ENCODE measurements at places on chromosomes 13 and 19. TPM values are rescaled to one million over a fixed set of nuclear protein-coding genes. Genes with fewer than 3 reads are reported as not detected.

- no peak for DNase-seq
Observed at GRCh38 chr19:29587518-29587986, 18.5 kb upstream of the POP4 start.

DNA sequence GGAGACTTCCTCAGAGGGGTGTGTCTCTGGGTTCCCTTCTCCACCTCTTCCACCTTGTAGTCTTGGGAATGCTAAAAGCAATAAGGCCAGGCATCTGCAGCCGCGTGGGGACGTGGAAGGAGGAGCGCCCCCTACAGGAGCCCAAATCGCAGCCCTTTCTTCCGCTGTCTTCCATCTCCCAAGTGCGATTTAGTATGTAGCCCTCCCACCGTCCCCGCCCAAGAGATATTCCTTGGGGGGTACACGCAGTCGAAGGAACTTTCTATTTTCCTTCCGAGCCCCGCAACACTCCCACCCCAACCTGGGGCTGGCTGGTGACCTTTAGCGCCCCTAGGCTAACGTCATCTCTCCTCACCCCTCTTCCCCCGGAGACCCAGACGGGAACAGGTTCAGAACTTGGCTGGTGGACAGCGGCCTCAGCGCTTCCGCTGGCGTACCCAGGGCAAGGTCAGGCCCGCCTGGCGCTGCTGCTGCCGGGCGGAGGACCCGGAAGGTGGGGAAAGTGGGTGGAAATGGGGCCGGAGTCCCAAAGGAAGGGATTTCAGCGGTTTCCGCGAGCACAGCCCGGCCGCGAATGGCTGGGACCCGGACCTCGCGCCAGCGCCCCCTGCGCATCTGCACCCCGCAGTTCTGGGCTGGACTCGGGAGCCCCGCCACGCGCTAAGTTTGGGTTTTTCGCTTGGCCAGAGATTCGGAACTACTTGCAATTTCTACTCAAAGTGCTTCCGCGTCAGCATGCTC is 2.1 kb upstream of the PCDH8 start:
- peak; percentile 63 for DNase-seq

GRCh38 chr13:110274687-110275086 is 32.3 kb downstream of the COL4A1 start:
- no peak for DNase-seq

DNA sequence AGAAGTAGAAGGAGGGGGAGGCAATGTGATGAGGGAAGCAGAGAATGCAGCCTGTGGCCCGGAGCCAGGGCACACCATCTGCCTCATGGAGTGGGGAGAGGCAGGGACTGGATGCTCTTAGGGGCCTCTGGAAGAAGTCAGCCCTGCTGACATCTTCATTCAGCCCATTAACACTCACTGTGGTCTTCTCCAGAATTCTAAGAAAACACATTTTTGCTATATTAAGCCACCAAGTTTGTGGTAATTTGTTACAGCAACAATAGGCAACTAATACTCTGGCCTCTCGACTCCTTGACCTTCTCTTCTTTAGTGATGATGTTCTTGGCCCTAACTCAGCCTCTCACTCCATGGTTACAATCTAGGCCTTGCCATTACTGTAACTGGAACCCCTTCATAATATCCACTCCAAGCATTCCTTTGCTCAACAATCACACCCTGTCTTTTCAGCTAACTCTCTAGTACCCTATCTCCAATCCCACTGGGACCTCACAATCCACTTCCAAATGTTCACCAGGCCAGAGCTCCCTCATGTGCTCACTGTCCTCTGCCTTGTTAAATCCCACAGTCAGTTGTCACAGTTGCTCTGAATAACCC is 98.5 kb downstream of the MIPEP start:
- no peak for DNase-seq

GRCh38 chr19:12913851-12914690 is 5.0 kb downstream of the SYCE2 start:
- DNase-seq, result peak; percentile 65

GRCh38 chr19:47110521-47111005 is 3.0 kb downstream of the ZC3H4 start:
- no peak for DNase-seq

DNA sequence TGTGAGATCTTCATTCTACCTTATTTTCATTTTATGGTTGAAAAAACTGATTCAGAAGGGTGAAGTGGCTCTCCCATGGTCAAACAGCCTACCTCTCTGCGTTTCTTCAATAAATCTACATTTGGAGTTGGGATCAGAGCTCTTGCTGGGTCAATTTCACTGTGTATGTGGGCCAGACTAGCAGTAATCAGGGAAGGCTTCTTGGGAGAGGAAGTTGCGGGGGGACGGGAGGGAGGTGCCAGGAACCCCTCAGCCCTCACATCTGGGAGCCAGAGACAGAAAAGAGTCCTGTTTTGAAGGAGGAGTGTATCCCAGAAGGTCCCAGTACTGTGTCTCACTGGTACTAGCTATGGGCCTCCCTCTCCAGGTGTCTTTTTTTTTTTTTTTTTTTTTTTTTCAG is 934 bp downstream of the KXD1 start:
- no peak for DNase-seq

DNA sequence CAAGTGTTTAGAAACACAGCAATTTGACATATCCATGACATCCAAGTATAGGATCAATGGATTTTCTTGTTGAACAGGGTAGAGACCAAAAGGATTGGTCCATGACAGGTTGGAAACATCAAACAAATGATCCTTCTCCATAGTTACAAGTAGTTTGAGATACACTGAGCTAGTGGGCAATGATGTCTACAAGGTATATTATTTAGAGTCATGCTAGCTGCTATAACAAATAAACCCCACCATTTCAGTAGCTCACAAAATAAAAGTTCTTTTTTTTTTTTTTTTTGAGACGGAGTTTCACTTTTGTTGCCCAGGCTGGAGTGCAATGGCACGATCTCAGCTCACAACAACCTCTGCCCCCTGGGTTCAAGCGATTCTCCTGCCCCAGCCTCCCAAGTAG is 4.9 kb upstream of the HAUS5 start:
- DNase-seq, result no peak

DNA sequence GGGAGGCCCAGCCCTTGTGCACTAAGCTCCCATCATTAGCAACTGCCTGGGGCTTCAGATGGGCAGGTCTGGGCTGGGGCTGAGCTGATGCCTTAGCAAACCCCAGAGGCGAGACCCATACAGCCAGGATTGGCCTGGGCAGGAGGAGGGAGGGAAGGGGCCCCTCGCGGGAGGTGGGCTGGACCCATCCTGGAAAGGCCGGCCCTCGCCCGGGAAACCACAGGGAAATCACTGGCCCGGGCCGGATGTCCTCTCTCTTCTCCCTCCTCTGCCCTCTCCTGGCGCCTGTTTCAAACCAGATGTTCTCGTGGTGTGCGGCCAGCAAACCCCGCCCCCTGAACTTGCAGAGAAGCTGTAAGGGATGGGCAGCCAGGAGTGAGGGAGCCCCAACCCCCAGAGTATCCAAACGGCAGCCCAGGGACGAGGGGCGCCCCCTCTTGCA is 43.1 kb downstream of the TMEM255B start:
- DNase-seq, result peak; percentile 84

DNA sequence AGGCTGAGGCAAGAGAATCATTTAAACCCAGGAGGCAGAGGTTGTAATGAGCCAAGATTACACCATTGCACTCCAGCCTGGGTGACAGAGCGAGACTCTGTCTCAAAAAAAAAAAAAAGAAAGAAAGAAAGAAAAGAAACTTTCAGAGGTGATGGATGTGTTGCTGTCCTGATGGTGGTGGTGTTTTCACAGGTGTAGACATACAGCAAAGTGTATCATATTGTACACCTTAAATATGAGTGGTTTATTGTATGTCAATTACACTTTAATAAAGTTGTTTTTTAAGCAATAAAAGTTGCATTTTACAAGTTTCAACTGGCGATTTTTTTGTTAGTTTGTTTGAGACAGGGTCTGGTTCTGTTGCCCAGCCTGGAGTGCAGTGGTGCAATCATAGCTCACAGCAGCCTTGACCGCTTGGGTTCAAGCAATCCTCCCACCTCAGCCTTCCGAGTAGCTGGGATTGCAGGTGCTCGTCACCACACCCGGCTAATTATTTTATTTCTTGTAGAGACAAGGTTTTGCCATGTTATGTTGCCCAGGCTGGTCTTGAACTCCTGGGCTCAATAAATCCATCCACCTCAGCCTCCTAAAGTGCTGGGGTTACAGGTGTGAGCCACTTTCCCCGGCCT is 13.5 kb upstream of the INSR start:
- DNase-seq, result no peak

GRCh38 chr13:40631605-40632004 is 34.8 kb downstream of the FOXO1 start:
- DNase-seq, result no peak

GRCh38 chr13:52600666-52601065 is 41.6 kb upstream of the HNRNPA1L2 start:
- no peak for DNase-seq

GRCh38 chr13:41465241-41465847 is 8.0 kb downstream of the RGCC start:
- DNase-seq, result peak; percentile 52

GRCh38 chr13:80451641-80452040 is 110.7 kb upstream of the SPRY2 start:
- no peak for DNase-seq

- DNase-seq, result no peak
Observed at GRCh38 chr13:40121722-40122121, 466.3 kb downstream of the COG6 start.

CPAMD8 gene
- 13.2 TPM for total RNA-seq

CADM4 gene
- 6.1 TPM for total RNA-seq

ZNF560 gene
- not detected for total RNA-seq

CEACAM4 gene
- not detected for total RNA-seq

VPS36 gene
- 78.2 TPM for total RNA-seq

APOE gene
- total RNA-seq, result 290 TPM

LILRA6 gene
- total RNA-seq, result not detected

UBE2L5 gene
- not detected for total RNA-seq

C19orf47 gene
- total RNA-seq, result 0.58 TPM

MEIS3 gene
- total RNA-seq, result 9.9 TPM
